Calu3 (cell line): ENCODE measurements at places on chromosomes 13 and 19. TPM values are rescaled to one million over a fixed set of nuclear protein-coding genes. Genes with fewer than 3 reads are reported as not detected.

ZNF443 gene
- 7.5 and 8.6 TPM in 2 replicates for total RNA-seq

DNA sequence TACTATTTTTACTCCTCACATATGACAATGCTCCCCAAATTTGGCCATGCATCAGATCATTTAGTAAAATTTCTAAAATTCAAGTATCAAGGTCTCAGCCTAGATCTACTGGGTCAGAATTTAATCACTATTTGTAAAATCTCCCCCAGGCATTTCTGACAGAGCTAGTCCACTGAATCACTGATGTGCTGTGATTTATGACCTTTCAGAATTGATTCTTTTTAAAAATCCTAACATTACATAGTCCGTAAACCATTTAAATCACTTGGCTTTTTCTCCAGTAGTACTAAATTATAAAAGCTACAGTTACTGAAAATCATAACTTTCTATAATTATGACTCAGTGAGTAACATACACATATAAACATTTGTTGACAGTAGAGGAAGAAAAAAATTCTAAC lies 92.8 kb upstream of the RAP2A start:
- DNase-seq: no peak

DNA sequence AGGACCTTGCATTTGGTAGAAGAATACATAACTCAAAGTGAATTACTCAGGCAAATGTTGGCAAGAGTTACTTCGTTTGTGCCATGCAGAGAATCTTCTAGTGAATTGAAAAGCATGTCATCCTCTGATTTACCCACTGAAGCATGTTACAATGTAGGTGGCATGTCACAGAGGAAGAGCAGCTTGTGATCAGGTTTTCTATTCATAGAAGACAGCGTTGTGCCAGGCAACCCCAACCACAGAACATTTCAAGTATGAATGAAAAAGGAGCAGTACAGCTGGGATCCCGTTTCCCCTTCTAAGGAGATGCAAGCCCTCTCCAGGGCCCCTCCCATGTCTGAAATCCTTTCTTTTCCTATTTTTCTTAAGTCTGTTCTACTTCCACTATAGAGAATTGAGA lies 6.0 kb upstream of the KATNAL1 start:
- DNase-seq: no peak

ZNF491 gene
- total RNA-seq: 0.24 and 0.92 TPM in 2 replicates

DNA sequence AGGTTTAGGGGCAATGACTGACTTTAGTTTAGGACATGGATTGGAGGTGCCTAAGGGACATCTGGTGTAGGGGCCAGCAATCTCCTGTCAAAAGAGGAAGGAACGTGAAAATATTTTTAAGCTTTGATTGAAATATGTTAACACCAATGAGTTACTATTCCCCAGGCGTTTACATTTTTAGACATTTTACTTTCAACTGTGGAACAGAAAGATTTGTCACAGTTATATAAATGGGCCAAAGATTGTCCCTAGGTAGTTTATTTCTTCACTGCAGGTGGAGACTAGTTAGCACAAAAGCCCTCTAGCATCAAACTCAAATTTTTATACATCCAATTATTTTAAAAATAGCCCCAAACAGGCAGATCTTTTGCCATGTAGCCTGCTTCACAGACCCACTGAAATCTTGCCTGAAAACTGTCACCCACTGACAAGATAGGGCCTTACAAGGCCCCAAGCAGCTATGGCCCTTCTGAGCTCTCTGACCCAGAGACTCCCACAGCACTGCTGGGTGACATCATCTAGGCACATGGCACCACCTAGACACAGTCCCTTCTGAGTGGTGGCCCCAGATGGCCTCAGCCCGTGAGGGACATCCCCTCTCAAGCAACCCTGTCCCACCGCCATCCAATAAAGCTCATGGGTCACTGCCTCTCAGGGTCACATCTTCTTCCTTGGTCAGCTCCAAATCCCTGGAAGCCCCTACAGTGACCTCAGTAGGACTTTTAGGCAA lies 64.8 kb upstream of the DOCK9 start:
- DNase-seq: no peak

- no peak for DNase-seq
Measured at GRCh38 chr13:19927117-19927748, 31.3 kb upstream of the ZMYM2 start.

DNA sequence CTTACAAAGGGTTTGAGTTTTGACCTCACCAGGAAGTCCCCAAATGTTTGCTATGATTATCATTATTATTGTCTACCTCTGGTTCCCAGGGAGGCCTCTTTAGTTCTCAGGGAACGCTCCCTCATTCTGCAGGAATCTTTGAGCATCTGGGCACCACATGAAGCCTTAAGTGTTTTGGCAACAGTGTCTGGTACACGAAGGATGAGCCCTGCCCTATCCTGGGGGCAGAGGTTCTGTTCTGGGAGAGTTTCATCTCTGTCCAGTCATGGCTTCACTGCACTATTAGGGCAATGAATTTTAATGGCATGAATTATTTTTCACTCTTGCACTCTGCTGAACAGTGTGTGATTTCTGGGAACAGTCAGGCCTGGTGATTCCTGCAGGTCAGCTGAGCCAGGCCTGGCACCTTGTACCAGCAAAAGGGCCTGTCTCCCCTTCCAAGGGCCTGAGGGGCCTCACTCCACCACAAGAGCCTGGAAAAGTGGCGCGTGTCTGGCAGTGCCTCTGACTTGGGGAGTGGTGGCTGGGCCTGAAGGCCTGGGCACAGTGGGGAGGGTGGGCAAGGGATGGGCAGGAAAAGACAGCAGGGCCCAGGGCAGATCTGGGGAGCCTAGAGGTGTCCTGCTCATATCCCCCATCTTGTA lies 4.6 kb downstream of the FAM187B start:
- no peak for DNase-seq

GRCh38 chr19:38674388-38675171 lies 27.1 kb downstream of the ACTN4 start:
- no peak for DNase-seq

GRCh38 chr13:37707739-37708500 lies 109.4 kb upstream of the POSTN start:
- no peak for DNase-seq
